Cortex of kidney (tissue), 1 donor: ENCODE measurements at places on chromosomes 2 and 18.

- DNase-seq, result no peak
Observed at GRCh38 chr18:59041819-59042815, 97.6 kb upstream of the SEC11C start.

- no peak for DNase-seq
Observed at GRCh38 chr18:23341983-23342382, 111.1 kb upstream of the RIOK3 start.

DNA sequence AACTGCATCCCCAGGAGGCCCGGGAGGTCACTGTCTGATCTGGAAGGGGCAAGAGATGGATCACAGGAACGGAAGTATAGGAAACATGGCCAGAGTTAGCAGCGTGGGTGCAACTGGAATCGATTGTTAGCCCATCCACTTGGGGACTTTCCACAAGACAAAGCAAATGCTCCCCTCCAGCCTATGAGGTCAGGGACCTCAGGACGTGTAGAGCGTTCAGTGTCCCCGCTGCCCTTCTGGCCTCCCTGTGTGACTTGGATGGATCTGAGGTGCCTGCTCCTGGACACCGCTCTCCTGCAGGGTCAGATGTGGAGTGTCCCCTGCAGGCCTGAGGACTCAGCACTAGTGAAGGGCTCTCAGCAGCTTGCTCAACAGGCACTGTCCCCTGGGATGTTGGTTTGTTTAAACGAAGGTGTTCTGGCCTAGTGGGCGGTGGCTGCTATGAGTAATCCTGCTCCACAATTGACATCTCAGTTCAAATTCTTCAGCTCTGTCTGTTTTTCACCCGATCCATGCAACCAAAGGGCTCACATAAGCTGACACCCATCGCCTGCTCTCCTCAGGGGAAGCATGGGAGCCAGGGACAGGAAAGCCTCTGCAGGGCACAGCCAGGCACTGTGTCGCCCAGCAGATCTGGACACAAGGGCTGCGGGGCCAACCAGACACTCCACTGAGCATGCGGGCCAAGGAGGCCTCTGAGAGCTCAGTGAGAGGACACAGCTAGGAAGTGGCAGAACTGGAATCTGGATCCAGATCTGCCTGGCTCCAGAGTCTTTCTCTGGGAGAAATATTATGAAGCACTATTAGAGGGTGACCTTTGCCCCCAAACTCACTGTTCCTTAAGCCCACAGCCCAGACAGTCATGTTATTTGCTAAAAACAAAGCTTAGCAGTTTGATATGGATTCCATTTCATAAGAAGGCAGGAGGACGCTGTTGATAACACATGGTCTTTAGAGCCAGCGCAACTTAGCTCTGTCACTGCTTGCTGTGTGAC, 78.5 kb downstream of the RHOB start:
- no peak for DNase-seq

DNA sequence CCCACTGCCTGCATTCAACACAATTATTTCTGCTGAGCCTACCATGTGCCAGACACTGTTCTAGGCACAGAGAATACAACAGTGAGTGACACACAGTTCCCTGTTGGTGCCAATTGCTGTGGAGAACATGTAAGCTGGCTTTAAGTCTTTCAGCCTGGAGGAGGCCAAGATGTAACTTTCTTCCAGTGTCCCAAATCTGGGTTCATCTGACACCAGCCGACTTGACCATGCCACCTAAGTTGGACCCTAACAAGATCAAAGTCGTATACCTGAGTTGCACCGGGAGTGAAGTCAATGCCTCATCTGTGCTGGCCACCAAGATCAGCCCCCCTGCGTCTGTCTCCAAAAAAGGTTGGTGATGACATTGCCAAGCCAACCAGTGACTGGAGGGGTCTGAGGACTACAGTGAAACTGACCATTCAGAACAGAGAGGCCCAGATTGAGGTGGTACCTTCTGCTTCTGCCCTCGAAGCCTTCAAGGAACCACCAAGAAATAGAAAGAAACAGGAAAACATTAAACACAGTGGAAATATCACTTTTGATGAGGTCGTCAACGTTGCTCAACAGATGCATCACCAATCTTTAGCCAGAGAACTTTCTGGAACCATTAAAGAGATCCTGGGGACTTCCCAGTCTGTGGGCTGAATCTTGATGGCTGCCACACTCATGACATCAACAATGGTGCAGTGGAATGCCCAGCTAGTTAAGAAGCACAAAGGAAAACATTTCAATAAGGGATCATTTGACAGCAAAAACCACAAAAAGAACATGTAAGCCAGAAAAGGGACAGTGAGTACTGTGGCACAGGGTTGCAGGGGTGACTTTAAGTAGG, 6.3 kb downstream of the TRABD2A start:
- DNase-seq, result no peak

GRCh38 chr2:10306901-10307463, 4.3 kb downstream of the HPCAL1 start:
- DNase-seq, result no peak

DNA sequence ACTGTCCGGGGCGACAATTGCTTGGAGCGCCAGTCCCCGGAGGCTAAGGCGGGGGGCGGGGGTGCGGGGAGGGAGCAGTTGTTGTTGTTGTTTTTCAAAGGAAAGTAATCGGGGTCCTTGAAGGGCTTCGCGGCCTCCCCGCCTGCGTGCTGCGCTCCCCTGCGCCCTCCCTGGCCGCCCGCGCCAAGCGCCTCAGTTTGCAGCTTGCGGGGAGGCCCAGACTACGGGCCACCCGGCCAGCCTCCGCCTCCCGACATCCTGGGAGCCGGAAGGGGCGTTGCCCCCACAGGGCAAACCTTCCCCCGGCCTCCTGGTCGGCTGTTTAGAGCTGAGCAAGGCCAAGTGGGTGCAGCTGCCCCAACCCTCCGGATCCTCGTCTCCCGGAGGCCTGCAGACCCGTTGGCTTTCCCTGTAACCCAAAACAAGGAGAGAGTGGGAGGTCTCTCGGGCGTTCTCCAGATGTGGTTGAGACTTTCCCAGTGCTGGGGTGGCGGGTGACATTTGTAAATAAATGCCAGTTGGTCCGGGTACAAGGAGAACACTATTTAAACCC, 3.7 kb upstream of the SIX3 start:
- DNase-seq, result no peak

- no peak for DNase-seq
Observed at GRCh38 chr2:216588861-216589710, 44.1 kb upstream of the IGFBP2 start.

- DNase-seq, result no peak
Observed at GRCh38 chr2:136497709-136498108, 267.6 kb upstream of the THSD7B start.

DNA sequence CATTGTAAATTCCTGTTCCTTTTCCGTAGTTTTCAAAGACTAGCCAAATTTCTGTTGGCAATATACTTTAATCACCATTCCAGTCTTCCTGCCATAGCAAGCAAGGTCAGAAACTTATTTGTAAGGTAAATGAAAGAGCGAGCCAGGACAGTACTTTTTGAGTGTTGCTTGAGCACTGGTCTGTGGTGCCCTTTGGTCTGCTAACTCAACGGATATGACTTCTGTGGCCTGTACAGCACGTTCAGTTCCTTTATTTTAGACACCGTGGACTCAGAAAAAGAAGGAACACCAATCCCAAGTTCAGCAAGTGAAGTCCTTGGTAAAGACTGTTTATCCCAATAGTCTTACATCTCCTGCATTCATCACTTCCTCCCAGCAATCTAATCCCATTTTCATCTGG, 166.3 kb downstream of the MYO1B start:
- DNase-seq, result no peak

DNA sequence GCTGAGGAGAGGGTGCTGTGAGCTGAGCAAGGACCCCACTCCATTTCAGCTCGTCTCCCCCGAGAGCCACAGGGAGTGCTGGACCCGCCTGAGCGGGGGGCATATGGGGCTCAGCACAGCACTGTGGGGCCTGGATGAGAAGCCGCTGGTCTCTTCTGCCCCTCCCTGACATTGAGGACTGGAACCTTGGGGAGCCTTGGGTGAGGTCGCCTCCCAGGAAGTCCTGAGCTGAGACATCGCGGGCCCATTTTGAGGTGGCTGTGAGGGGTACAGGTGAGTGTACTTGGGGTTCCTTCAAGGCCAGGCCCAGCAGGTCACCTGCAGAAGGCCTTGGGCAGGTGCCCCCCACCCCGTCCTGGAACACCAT, 3.1 kb upstream of the AQP12A start:
- DNase-seq, result no peak

DNA sequence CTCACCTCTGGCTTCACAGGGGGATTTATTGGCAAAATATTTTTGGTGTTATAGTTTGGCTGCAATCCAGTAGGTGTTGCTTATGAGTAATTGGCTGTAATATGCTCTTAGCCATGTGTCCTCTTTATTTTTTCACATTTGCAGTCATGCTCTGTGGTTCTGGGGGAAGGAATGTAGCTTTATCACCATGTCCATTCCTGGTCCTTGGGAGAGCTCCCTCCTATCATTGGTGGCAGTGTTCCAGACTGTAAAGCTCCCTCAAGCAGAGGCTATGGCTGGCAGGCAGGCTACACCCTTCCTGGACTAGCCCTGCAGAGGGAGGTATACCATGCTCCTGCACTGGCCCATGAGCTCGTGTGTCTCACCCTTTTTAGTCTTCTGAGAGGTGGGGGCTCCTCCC, 120.0 kb upstream of the FSIP2 start:
- no peak for DNase-seq

DNA sequence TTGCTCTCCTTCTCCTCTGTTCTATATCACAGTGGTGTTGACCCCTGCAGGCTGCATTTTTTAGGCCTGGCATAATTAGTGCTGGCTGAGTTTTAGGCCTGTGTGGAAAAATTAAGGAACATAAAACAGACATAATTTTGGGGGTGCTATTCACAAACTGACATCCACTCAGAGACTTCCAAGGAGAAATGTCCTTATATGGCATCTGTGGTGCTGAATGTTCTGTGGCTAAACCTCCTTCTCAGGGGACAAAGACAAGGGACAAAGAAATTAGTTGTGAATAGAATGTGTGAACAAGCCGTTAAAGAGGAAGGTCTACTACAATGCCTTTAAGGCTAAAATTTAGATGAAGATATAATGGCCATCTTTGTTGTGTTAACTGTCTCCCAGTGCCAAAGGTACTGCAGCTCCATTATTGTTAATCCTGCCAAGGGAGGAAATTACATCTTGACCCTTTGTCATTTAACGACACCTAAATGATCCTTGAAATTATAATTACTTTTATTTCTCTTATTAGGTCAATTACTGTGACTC, 870.0 kb upstream of the CHAC2 start:
- no peak for DNase-seq

GRCh38 chr18:7257426-7257740, 26.5 kb downstream of the LRRC30 start:
- DNase-seq, result no peak

GRCh38 chr2:55231546-55232083, 478 bp downstream of the CLHC1 start:
- DNase-seq, result no peak

DNA sequence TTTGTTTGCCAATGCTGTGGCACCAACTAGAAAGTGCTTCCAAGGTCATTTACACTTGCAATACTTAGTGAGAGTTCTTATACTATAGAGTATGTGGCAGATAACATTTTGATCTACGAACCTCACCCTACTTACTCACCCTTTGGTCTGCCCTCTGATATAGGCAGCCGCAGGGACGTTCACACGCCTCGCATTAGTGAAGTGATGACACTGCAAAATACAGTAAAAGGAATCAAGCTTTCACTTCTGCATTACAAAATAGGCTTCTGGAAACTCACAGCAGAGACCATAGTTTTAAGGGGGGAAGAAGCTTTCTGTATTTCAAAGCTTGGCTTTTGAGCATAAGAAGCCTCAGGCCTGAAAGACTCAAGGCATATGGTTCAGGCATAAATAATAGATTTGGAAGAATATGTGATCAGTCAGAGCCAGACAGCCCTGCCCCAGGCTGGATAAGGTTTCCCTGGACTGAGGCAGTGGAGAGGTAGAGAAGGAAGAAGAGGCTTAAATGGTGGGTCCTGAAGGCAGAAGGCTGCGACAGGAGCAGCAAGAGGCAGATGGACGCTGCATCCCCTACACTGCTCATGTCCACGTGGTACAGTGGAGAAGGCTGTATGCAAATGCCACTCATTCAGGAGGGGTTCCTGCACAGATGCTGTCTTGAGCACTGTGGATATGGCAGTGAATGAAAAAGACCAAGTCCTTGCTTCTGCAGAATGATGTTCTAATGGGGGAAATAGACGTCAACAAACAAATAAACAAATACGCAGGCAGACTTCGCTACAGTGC, 63.1 kb downstream of the FECH start:
- DNase-seq, result no peak

GRCh38 chr2:141331127-141331526, 799.7 kb downstream of the LRP1B start:
- no peak for DNase-seq

- no peak for DNase-seq
Observed at GRCh38 chr2:58508006-58508405, 266.9 kb upstream of the FANCL start.

- no peak for DNase-seq
Observed at GRCh38 chr18:77220726-77221125, 28.9 kb upstream of the GALR1 start.

GRCh38 chr2:215870986-215871385, 142.4 kb downstream of the MREG start:
- no peak for DNase-seq

- DNase-seq, result no peak
Observed at GRCh38 chr18:32530947-32531651, 60.4 kb upstream of the GAREM1 start.

DNA sequence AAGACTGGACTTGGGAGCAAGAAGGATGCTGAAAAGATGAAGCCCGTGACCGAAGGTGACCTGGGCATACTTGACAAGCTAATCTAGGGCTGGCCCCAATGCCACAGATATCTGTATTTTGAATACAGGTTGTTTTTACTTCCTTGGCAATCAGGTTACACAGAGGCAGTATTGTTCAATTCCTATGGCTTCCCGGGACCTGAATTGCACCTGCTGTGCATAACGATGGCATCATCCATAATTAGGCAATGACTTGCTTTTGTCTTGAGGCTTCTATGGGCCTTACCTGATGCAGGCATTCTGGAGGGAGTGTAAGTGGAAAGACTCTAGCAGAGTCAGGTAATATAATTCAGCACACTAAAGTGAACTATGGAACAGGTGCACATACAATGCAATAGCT, 60.6 kb upstream of the CUL3 start:
- DNase-seq, result no peak

- no peak for DNase-seq
Observed at GRCh38 chr2:148658807-148659722, 14.5 kb downstream of the EPC2 start.

DNA sequence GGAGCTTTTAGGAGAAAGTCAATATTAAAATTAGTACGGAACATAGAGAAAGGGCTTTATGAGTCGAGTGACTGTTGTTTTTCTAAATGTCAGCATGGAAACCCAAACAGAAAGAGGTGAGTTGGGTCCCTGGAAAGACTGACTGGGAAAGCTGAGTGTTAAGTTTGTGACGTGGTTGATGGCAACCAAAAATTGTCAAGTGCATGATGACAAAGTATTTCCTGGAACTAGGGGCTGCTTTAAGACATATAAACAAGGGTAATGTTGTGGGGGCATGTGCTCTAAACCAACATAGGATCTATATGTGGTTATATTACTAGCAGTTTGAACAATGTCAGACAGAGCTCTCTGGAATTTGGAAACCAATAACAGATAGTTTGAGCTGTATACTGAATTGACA, 50.9 kb upstream of the GPD2 start:
- DNase-seq, result no peak
